Activated naive CD4-positive, alpha-beta T cell treated with Interleukin-2 at 50 U/mL for 16 hours (primary cell): ENCODE measurements at places on chromosomes 6 and 20.

DNA sequence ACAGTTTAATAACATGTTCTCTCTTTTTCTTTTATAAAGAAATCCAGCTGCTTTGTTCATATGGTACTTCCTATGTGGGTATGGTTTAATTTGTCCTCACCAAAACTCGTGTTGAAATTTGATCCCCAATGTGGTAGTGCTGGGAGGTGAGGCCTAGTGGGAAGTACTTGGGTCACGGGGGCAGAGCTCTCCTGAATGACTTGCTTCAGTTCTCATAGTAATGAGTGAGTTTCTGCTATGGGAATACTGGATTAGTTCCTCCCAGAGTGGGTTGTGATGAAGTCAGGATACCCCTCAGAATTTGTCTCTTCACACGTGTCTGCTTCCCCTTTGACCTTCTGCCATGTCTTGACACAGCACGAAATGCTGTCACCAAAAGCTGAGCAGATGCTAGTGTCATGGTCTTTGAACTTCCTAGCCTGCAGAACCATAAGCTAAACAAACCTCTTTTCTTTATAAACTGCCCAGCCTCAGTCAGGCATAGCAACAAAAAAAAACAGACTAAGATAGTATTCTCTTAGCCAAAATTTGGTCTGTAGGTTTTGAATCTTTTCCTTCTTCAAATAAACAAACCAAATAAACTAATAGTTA lies 87.8 kb upstream of the HS3ST5 start:
- DNase-seq = no peak

GRCh38 chr20:51085769-51086168 lies 62.9 kb upstream of the KCNG1 start:
- DNase-seq = no peak

GRCh38 chr6:43246301-43247113 lies 3.2 kb downstream of the TTBK1 start:
- DNase-seq = no peak

DNA sequence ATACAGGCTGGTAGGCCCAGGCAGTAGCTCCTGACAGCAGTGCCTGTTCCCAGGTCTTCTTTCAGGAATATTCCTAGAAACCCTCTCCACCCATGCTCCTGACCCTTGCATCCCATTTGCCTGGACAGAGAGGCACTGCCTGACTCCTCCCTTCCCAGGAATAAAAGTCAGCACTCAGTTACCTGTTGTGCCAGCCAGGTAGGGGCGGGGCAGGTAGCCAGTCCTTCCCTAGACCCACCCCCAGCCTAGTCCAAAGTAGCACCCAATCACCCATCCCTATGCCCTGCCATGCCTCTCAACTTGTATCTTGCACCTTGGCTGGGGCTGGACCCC lies 129.9 kb downstream of the MRPL14 start:
- no peak for DNase-seq

DNA sequence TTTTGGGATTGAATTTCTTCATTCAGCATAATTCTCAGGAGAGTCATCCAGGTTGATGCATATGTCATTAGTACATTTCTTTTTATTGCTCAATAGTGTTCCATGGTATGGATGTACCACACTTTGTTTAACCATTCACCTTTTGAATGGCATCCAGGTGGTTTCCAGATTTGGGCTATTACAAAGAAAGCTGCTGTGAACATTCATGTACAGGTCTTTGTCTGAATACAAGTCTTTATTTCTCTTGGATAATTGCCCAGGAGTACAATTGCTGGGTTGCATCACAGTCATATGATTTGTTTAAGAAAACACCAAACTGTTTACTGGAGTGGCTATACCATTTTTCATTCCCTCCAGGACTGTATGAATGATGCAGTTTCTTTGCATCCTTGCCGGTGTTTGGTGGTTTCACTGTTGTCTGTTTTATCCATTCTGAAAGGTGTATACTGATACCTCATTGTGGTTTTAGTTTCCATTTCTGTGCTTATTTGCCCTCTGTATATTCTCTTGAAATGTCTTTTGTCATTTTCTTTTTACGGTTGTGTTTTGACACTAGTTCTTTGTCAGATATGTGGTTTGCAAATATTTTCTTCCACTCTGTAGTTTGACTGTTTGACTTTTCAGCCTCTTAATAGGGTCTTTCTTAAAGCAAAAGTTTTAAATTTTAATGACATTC lies 8.8 kb downstream of the CDKAL1 start:
- DNase-seq = no peak

DNA sequence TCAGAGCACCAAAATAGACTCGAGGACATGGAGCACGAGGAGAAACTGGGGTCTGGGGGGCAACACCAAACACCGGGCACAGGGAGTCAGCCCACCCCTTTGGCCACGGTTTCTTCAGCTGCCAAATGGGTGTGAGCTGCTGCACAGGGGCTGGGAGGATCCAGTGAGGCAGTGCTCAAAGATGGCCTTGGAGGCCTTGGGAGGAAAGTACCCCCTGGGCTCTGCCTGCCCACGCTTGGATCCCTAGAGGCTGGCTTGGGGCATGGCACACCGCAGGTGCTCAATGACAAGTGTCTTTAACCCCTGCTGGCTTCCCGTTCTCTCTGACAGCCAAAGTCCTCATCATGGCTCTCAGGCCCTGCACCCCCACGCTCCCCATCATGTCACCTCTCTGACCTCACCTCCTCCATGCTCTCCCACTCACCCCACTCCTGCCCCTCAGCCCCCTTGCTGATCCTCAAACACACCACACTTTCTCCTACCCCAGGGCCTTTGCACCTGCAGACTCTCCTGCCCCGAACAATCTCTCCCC lies 190.3 kb downstream of the ANKRD60 start:
- DNase-seq = no peak

- no peak for DNase-seq
These were observed 219.9 kb upstream of the ECI2 start for GRCh38 chr6:4355241-4355640.

GRCh38 chr6:110491644-110492317 lies 15.4 kb upstream of the SLC22A16 start:
- DNase-seq = no peak

DNA sequence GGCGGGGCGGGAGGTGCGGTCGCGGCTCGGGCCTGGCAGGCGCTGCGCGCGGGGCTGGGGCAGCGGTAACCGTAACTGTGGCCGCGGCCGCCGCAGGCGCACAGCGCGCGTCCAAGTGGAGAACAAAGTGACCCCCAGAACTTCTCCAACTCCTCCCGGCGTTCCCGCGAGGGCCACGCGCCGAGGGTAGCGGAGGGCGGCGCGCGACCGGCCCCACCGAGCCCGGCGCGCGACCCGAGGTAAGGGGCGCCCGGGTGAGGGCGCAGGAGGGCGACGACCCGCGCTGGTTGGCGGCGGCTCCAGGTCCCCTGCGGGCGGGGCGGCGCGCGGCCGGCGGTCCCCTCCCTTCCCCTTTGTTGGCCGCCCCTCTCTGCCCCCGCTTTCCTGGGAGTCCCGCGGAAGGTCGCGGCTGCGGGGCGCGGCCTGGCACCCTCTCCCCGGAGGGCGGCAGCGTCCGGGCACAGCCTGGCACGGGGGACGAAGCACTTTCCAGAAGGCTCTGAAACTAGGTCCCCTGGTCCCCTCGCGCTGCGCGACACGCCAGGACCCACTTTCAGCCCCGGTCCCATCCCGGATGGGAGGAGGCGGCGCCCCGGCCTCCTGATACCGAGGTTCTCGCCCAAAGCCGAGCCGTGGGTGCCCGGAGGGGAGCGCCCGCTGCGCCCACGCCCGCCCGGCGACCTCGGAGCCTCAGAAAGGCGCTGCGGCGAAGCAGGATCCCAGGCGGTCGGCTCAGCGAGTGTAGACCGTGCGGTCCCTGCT lies at the start of gene TIAM2:
Gene TIAM2, plus strand, starts transcription at position 62 of the 762 bp plus-strand sequence. CDS start 133,909 bp downstream, outside the sequence.
- peak; percentile 27 for DNase-seq

GRCh38 chr20:431012-431904 lies 23.2 kb downstream of the RBCK1 start:
- DNase-seq = peak; percentile 16

DNA sequence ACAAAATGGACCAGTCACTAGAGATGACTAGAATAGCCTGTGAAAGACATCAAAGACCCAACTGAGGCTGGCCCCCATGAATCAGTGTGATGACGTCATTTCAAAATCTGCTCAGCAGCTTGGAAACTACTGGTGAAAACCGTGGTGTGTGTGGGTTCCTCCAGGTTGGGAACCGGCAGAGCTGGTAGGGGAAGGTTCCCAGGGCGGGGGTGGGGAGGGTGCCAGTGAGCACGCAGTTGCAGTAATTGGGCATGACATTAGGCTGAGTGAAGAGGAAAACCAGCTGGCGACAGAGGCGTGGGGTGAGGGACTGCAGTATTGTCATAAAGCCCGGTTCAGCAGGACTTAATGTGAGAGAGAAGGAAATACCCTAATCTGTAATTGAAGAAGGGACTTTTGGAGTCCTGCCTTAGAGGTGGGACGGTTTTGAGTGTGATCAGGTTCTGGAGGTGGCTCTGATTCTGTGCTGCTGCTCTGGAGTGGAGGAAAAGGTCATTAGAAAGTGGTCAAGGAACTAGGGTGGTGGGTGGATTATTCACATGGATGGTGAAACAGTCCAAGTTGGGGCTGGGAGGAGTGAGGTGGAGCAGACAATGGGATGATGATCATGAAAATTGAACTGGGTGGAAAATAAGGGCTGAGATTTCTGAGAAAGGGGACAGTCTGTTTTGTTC lies 52.0 kb upstream of the MTHFD1L start:
- peak; percentile 63 for DNase-seq

DNA sequence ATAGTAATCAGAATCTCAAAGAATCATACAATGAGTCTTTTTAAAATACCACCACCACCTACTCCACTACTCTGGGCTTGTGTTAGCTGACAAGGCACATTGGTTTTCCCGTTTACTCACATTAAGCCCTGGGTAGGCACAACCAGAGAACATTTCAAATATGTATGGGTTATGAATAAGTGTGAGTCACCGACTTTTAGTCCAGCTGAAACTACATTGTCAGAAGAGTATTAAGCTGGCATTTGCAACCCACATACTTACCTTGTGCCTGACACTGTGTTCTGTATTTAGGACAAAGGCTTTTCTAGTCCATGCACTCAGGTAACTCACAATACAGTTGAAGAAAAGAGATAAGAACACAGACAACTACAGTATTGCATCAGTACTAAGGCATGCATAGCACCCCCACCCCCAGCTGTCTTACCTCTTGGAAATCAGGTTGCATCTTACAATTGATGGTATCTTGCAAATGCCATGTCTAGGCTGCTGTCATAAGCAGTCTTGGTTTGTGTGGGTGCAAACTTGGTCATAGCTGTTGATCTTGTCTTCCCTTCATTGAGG lies 40.3 kb upstream of the AHI1 start:
- peak; percentile 30 for DNase-seq
